H54 (cell line): ENCODE measurements at places on chromosomes 6 and 20.

GRCh38 chr6:134058622-134059366, 6.4 kb upstream of the SLC2A12 start:
- no peak for DNase-seq

GRCh38 chr20:38685853-38686473, 38.3 kb upstream of the SLC32A1 start:
- peak; percentile 49 for DNase-seq

DNA sequence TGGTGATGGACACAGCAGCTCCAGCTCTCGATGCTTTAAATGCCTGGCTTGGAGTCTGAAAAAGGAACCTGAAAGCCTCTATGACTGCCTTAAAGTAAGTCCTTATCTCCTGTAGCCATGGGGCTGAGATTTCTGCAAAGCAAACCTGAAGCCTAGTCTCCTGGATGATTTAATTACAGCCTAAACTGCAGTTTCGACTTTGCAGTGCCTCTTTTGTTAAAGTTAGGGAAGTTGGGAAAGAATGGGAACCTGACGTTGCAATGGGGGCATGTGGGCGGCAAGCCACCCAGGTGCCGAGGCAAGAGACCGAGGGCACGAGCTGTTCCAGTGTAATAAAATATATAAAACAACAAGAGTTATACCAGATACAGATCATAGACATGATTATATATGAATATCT, 11.7 kb upstream of the TCFL5 start:
- DNase-seq = no peak

DNA sequence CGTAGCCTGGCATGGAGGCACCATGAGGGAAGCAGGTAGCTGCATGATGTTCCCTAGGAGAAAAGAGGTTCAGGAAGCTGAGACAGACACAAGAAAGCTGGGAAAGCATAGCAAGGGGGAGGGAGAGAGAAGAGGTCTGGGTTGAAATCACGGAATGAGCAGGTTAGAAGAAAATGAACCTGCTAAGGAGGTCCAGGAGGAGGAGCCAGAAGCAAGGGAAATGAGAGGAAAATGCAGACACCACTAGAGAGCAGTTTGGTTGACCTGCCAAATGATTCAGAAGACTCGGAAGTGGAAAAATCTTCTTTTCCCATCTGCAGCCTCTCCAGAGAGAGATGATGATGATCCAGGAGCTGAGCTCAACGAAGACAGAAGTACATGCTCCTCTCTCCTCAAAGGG, 70.9 kb downstream of the VIP start:
- no peak for DNase-seq

GRCh38 chr6:46035242-46035641, 19.6 kb upstream of the CLIC5 start:
- DNase-seq = no peak

DNA sequence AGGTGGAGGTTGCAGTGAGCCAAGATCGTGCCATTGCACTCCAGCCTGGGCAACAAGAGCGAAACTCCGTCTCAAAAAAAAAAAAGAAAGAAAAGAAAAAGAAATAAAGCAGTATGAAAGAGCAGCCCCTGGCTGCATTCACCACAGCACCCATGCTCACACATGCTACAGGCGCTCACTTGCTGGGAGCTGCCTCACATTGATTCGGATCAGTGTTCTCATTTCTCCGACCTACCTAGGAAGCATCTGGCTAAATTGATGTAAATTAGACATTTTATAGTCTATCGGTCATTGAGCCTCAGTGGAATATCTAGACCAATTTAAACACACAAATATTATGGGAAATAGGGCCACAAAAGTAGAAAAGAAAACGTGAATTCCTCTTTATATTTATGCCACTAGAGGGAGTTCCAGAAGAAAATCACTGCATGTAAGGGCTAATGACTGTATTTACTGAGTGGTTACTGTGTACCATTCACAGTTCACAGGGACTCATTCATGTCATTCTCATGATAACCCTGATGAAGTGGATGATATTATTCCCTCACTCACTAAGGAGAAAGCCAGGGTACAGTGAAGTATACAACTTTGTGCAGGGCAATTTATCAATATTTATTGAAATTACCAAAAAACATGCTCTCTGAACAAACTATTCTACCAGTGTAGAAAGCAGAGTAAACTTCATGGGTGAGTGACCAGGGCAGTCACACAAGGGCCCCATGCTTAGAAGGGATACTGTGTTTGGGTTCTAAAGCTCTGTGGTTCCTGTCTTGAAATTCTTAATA, 5.3 kb upstream of the MOG start:
- no peak for DNase-seq
